ENCODE measurements at places on chromosomes 6 and 20.
A peak's percentile ranks its signal among the peaks of the same experiment; 100 is the strongest.

- DNase-seq: no peak
Measured at GRCh38 chr20:50284811-50285375, 94.3 kb downstream of the CEBPB start.

DNA sequence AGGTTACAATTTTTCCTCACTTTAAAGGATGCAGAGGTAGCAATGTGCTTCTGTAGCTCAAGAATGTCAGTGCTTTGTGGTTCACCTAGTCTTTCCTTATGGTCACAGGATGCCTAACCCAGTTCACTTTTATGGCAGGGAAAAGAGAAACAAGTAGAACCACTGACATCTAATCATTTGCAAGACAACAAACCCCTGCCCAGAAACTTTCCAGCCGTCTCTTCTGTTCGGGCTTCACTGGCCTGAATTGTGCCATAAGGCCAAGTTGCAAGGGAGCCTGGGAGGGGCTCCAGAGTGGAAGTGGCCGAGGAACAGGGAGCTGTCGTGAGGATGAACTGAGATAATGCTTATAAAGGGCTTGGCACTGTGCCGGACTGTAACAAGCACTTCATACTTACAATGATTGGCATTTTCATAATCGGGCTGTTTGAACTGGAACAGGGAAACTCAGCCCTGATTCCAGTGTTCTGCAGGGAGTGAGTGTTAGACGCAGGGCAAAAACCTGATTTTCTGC, 212.6 kb downstream of the BCAS1 start:
- DNase-seq: no peak

- DNase-seq: no peak
Measured at GRCh38 chr6:29850011-29850553, 22.5 kb downstream of the HLA-G start.

DNA sequence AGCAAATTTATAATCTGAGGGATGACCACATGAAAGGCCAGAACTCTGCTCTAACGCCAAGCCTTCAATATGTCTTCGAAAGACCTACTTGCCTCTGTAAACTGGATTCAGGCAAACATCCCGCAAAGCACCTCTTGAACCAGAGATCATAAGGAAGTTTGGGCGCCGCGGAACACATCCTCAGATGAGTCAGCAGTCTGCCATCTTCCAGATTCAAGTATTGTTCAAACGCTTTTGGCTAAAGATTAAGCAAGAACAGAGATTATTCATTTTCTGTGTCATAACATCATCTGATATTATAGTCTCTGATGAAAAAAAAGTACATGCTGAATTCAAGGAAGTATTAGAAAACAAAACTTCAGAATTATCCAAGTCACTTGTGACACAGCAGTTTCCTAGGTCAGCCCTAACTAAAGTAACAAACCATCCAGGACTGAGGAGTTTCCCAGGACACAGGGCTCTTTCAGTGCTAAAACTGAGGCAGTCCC, 20.8 kb downstream of the TBC1D7 start:
- peak; percentile 15 for DNase-seq

DNA sequence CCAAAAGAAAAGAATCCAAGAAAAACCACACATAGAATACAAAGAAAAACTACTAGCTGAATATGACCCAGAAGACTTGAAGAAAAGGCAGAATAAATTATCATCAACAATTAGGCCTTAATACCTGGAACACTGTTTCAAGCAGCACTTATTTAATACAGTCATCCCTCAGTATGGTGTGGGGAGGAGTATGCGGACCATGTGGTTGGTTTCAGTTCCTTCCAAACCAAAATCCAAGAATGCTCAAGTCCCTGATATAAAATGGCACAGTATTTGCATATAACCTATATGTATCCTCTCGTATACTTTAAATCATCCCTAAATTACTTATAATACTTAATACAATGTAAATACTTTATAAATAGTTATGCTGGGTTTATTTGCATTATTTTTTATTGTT, 16.1 kb downstream of the CDK19 start:
- no peak for DNase-seq

GRCh38 chr6:40844246-40844645, 194.8 kb downstream of the UNC5CL start:
- DNase-seq: no peak

- DNase-seq: no peak
Measured at GRCh38 chr6:113734982-113735381, 122.2 kb upstream of the MARCKS start.

DNA sequence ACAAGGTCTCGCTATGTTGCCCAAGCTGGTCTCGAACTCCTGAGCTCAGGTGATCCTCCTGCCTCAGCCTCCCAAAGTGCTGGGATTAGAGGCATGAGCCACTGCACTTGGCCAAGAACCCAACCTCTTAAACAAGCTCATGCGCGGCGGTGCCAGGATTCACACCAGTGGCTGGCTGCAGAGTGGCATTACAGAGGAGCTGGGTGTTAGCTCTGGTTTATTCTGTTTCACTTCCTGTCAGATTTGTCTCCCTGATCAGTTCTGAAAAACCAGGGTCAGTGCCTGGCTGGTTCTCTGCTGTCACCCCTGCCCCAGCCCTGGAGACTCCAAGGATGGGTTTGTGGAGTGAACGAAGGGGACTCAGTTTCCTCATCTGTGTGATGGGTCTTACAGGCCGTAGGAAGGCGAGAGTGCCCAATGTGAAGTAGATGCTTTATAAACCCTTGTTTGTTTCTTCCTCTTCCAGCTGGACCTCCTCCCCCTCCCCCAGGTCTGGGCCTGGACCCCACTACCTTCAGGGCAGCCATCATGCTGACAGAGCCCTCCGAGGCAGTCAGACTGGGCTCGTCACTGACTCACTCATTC, 63.4 kb downstream of the UBE2V1 start:
- peak; percentile 37 for DNase-seq

DNA sequence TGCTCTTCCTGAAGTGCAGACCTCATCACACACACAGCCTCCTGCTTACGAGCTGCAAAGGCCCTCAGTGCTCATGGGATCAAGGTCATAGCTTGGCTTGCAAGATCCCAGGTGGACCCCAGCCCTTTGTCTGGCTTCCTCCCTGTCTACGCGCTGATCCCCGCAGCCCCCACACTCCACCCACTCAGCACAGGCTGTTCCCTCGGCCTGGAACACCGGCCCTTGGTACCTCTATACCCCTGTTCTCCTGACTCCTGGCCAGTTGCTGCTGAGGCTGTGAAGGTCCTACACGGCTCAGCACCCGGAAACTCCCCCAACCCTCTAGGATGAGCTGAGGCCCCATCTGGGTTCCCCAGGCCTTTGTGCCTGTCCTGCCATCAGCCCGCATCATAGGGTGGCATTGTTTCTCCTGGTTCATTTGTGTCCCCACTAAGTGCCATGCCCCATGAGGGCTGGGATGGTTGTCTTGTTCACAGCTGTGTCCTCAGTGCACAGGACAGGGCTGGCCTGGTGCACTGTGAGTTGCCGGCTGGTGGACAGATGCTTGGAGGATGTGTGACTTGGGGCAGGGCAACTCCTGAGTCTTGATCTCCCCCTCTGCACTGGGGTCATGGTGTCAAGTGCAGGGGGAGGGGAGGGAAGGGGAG, 57.0 kb downstream of the ADNP start:
- no peak for DNase-seq
